ENCODE measurements at places on chromosomes 4 and X.

- DNase-seq: no peak
Observed at GRCh38 chrX:71181558-71181909, 36.9 kb downstream of the NLGN3 start.

GRCh38 chrX:154046031-154046781, 26.5 kb upstream of the IRAK1 start:
- peak; percentile 84 for DNase-seq

GRCh38 chrX:55919367-55920221, 202.0 kb downstream of the RRAGB start:
- no peak for DNase-seq

DNA sequence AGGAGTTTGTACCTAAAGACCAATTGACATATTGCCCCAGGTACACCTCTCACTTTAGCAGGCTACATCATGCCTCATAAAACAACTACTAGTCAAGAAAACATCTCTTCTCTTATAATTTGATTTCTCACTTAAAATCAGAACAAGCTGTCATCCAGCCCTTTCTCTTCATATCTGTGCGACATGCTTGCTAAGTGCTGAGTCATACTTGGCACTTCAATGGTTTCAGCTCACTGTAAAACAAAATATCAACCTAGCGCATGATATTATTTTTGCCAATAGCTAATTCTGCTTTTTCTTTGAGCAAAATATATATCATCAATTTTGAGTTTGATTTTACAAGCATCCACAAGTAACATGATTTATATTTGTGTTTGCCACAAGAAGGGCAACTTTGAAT, 27.9 kb upstream of the FUNDC1 start:
- DNase-seq: peak; percentile 4
